ENCODE measurements at places on chromosomes 11 and 22.

DNA sequence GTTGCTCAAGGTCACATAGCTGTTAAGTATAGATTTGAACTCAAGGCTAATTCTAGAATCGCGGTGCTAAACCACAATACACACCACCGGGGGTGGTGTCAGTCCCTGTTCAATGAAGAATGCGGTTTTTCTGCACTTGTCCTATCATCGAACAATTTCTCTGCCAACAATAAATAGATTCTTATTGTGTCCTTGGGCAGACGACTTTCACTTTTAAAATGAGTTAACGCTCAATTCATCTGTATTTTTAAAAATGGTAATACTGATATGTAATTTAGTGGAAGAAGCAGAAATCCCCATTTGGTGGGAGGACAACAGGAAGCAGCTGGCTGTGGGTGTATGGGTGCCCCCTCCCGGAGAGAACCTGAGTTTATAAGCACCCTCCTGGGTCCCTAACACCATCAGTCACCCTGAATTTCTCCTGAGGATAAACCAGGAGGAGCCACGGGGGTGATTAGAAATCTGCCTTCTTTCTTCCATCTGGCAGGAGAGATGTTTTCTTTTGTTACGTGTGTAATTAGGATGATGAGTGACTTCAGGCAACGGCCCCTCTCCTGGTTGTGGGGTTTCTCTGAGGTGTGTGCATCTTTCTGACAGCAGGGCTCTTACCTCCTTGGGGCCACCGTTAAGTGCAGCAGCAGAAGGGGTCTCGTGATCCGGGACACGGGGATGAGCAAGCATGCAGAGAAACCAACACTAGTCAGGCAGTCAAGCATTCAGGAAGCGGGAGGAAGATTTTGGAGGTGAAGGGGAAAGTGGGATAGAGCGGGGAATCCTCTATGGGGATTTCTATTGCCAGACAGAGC is 87.7 kb downstream of the GRAMD1B start:
- DNase-seq: peak; percentile 48

DNA sequence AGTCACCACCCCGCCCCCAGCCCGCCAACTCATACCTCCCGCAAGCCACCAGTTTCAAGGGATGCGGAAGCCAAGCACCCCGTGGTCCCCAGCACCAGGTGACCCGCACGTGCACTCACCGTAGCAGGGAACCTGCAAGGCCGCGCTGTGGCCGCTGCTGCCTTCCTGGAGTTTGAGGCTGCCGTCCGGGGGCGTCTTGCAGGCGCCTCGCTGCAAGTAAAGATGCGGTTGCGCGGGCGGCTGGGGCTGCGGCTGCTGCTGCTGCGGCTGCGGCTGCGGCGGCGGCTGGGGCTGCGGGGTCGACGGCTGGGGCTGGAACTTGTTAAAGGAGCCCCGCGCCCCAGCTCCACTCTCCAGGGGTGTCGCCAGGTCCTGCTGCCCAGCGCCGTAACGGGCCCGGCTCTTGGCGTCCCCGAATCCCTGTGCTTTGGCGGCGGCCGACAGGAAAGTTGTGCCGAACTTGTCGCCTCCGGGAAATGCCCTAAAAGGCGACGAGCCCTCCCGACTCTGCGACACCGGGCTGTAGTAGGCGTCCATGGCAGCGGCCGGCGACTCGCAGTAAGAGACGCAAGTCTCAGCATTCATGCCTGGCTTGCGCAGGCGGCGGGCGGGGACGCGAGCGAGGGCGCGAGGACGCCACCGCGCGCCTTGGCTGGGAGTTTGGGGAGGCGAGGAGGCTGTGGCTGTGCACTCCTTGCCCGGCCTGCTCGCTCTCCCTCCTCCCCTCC is at the start of gene ALX4:
Gene ALX4, minus strand, starts transcription at position 662 of the 728 bp plus-strand sequence. Its CDS starts 77 bp downstream, at position 585.
- DNase-seq: peak; percentile 62

DNA sequence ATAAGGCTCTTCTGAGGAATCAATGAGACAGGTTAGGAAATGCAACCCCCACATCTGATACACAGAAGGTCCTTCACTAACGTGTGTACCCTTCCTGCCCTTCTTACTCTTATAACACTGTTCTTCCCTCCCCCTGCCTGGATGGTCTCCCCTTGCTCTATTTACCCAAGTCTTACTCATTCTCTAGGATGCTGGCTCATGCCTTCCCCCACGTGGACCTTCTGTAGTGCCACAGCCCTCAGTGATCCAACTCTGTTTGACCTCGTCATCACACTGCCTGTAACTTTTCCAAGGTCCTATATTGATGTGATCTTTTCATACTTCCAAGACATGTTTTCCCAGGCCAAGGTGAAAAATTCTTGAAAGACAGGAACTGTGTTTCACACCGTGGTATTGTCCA is 79.8 kb downstream of the C11orf58 start:
- DNase-seq: no peak

DNA sequence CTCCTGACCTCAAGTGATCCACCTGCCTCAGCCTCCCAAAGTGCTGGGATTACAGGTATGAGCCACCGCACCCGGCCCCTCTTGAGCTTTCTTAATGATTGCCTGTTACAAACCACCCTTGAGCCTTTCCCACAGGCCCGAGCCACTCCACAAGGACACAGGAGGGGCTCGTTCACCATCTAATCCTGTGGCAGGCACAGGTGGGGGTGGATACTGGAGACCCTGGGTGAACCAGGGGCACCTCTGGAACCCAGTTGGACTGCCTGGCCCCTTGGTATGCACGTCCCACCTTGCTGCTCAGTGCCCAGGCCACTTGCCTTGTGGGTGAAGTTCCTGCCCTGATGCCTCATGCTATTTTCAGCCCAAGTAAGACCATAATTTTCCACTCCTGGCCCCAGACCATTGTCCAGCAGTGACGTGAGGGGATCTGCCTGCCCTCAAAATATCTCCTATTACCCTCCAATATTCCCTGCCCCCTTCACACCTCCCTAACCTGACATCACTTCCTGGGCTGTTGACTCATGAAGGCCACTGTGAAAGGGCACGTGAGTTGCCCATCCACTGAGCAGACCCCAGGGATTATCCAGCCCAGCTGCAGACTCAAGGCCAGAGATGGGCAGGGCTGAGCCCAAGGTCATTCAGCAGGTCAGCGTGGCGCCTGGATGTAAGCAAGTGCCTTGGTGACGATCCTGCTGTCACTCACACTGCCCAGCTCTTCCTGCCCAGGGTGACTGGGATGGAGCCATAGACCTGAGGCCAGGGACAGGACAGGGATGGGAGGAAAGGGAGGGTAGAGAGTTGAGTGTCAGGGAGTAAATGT is 19.6 kb downstream of the P2RY2 start:
- no peak for DNase-seq

DNA sequence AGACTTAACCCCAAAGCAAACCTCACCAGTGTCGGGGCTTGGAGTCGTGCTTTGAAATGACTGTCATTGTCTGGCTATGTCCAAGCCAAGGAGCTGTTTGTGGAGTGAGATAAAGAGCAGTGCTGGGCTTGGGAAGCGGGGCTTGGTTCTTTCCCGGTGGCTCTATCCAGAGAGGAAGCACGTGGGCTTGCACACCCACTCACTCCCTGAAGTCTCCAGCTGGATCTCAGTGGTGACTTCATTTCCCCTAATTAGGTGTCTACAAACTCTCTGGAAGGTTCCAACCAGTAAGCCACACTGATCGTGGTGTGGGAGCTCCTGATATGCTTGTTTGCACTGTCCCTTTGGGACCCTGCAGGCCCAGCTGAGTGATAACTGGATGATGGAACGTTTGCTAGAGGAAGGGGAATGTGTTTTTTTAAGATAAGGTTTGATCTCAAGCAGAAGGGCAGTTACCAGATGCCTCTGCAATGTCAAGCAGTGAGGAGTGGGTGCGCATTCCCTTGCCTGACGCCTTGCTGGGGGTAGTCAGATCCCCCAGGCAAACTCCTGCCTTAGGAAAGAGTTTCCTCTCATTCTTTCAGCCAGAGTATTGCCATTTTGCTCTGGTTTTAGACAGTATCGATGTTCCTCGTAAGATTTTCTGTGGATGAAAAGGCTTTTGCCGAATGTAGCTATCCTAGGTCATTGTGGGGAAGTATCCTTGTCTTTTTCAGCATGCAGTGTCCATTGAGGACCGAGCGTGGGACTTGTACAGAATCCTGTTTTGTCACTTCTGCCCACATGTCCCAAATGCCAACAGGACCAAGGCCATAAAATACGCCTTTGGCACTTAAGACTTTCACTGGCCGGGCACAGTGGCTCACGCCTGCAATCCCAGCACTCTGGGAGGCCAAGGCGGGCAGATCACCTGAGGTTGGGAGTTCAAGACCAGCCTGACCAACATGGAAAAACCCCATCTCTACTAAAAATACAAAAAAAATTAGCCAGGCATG is 90.9 kb downstream of the MICAL2 start:
- no peak for DNase-seq

- no peak for DNase-seq
Measured at GRCh38 chr11:74620531-74620930, 28.1 kb downstream of the POLD3 start.

DNA sequence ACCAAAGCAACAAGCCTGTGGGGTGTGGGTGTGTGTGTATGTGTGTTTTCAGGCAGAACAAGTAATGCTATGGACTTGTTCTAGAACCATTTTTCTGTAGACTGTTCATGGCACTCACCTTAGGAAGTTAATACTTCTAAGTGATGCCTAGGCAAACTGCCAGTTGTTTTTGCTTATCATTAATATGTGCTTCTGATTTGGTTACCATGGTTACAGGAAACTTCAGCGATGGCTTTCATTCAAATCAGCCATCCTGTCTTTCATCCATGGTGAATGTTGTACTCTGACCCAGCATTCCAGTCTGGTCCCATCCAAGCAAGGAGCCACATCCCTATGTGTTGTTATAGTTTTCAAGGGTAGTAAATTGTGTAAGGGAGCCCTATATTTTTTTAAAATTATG is 49.8 kb upstream of the ARHGAP20 start:
- DNase-seq: no peak

DNA sequence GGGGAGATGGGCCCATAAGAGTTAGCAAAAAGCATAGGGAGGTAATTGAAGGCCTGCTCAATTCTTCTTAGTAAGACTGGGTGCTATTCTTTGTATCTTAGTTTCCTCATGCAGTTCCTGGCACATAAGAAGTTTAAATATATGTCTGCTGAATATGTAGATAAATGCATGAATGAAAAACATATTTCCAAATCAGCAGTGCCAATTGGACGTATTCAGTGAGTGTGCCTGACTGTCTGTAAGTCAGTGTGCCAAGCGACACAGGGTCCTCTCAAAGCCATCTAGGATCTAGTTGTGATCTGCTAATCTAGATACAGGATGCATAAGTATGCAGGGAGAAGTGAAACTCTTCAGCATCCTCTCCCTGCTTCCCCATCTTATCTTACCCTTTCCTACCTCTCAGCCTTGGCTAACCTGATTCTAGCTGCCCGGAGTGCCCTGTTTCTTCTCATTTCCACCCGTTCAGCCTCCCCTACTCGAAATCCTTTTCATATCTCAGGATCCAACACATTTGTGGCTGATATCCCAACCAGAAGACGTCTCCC is 91.1 kb upstream of the SORL1-AS1 start:
- DNase-seq: no peak

DNA sequence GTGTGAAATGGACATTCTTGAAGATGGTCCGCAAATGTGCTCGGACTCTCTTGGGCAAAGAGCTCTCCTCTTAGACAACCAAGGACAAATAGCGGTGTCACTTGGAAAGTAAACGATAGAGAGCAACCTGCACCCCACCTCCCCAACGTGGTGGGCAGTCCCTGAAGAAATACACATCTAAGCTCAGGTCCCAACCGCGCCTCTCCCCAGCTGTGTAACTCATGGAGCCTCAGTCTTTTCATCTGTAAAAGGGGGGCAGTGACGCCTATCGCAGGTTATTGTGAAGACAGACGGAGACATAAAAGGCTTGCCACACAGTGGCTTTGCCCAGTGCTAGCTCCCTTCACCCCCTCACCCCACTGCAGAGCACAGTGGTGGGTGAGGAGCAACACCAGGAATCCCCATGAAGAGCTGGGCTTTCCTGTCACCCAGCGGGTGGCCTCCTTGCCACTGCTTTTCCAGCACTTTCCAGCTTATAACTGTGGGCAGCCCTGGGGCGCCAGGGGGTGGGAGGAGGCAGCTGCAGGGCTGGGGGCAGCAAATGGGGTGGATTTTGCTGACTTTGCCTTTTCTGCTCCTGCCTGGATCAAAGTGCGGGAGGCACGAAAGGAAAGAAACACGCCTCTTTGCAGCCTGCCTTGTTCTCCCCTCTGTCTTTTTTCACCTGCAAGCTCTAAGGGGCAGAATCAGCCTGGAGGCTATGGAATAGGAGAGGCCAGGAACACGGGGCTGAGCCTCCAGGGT is 73.7 kb upstream of the TSPAN18 start:
- DNase-seq: no peak

- DNase-seq: no peak
Measured at GRCh38 chr11:77783025-77783424, 37.5 kb downstream of the RSF1 start.

DNA sequence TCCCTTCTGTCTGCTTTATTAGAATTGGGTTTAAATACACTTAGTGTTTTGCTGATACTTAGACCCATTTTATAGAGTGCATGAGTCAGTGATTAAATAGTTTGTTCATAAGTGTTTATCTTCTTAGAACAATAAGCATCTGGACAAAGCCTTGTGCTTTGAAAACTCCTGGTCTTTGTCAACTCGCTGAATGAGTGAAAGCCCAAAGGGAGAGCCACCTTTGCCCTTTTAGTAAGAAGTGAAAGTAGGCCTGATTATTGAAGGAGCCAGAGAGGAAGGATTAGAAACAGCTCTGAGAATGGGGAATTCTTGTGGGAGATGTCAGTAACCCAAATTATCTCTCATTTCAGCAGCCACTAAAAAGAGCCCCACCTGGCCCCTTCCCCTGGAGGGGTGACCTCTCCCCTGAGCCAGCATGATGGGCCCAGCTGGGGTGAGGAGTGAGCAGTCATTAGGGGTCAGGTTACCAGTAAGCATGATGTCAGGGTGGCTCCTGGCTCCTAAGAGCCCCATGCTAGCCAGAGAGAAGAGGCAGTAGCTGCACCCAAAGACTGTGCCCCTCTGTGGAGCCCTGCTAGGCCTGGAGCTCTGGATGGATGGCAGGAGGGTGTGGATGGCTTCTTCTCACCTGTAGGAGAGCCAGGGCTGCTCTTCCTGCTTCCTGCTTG is 125.1 kb upstream of the E2F8 start:
- DNase-seq: no peak

Measured in T-helper 2 cell (primary cell).